LoVo (cell line): ENCODE measurements at places on chromosomes 7 and 10.
A peak's percentile ranks its signal among the peaks of the same experiment; 100 is the strongest.

GRCh38 chr10:11483201-11484148, 128.0 kb downstream of the USP6NL start:
- DNase-seq = no peak

DNA sequence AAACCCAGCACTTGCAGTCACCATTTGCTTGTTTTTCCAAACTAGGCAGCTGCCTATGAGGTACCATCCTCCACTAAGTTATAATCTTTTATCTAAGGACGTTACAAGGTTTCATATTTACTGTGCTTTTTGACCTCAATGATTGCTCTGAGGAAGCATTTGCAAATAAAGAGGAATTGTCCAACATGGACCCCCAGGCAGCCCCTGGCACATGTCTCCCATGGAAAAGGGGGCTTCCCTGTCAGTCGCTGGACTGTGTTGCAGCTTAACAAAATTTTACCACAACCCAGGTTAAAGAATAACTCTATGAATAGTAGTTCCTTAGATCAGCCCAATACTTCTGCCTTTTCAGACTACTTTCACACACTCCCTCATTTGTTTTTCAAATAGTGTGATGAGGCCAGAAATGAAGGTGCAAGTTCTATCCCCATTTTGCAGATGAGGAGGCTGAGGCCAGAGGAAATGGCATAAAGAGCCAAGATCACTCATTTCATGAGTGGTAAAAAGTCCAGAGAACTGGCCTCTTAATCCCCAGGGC, 52.8 kb upstream of the ZPBP start:
- no peak for DNase-seq

DNA sequence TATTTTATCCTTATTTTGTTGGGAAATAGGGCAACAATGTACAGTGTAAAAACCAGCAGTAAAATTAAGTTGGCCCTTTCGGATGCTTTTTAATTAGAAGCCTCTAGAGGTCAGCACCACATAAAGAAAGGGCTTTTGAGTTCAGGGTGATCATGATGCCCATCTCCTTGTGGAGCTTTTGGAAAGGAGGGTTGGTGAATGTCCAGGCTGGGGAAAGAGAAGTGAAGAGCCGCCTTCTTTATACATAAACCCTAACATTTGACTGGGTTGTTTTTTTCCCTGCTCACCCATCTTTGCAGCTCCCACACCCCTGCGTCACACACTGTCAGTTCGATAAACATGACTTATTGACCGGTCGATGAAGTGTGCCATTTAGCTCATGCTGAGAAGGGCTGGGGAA, 29.8 kb downstream of the MTURN start:
- DNase-seq = peak; percentile 47

DNA sequence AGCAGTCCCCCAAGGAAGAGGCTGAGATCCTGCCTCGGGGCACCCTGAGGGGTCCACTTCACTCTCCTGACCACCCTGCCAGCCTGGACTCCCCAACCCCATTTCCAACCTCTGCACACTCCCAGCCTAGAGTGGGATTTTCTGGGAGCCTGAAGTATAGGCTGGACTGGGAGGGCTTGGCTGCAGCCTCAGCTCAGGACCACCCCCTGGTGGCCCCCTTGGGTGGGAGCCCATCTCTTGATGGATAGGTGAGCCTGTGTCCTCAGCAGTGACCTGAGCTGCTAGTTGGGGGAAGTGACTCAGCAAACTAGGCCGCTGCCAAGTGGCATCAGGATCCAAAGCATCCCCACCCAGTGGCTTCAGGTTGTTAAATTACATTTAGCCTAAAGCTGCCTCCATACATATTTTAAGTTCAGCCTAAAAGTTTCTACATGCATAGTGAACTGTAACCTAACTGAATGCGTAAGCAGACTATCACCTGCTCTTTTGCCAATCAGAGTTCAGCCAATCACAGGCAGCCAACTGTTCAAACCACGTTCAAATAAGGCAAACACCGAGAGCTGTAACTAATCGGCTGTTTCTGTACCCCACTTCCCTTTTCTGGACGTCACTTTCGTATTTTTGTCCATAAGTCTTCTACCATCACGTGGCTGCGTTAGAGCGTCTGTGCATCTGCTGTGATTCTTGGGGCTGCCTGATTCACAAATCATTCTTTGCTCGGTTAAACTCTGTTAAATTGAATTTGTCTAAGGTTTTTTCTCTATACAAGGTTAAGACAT, 144.0 kb downstream of the PLPP4 start:
- DNase-seq = no peak

- no peak for DNase-seq
These were observed 3.1 kb upstream of the EVX1 start for GRCh38 chr7:27239387-27240014.

DNA sequence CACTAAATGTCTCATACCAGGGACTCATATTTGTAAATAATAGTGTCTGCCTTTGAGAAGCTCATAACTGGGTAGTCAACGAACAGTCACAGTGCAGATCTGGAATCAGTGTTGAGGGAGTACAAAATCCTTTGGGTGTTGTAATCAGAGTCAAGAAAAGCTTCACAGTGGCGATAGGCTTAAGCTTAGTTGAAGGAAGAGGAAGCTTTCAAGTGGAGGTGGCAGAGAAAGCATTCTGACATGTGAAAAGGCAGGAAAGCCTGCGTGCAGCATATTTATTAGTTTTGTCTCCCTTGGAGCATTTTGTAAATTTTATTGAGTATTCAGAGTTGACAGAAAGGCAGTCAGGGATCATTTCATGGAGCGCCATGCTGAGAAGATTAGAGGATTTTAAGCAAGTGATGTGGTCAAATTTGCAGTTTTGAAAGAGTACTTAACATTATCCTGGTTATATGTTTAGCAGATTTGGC, 104.9 kb downstream of the ADK start:
- DNase-seq = no peak

GRCh38 chr7:82209179-82209747, 234.3 kb downstream of the CACNA2D1 start:
- DNase-seq = no peak

DNA sequence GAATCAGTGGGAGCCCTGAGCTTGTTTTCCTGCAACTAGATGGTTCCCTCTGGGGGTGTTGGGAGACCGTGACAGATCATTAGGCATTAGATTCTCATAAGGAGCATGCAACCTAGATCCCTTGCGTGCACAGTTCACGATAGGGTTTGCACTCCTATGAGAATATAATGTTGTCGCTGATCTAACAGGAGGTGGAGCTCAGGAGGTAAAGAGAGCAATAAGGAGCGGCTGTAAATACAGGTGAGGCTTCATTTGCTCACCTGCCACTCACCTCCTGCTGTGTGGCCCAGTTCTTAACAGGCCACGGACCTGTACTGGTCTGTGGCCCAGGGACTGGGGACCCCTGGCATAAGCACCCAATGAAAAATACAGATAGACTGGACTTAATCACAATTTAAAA, 10.7 kb downstream of the SLC26A3 start:
- DNase-seq = no peak

DNA sequence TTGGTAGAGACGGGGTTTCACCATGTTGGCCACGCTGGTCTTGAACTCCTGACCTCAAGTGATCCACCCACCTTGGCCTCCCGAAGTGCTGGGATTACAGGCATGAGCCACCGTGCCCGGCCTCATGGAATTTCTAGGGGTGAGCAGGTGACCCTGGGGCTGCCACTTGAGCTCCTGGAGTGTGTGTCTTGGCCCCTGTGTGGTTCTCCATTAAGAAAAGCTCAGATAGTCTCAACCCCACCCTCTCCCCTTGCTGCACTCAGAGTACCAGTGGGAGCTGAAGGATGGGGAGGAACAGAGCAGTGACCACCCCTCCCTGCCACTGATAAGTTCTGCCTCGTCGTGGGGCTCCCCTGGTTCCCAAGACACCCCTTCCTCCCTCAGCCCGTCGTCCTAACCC, 45.3 kb downstream of the RCC1L start:
- no peak for DNase-seq

GRCh38 chr10:12177642-12178041, 18.0 kb downstream of the NUDT5 start:
- no peak for DNase-seq

DNA sequence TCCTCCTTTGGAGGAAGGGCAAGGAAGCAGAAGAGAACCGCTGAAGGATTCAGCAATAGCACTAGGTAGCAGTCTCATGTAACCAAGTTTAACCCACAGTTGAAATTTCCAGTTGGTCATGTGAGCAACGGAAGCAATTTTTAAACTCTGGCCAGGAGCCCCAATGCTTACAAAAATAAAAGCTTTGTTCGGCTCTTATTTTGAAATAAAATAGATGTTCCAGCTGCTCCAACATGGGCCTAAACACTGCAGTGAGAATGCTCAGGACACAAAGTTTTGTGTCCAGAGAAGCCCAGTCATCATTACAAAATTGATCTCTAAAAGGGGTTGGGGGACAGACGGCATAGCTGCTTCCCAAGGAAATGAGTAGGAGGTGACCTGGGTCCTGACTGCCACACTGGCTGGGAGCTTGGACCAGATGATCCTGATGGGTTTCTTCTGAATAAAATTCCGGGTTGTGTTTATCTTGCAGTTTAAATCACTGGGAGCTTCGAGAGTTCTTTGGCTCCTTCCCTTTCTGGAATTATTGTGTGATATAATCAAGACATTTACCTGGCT, 452 bp upstream of the TMEM140 start:
- no peak for DNase-seq

- no peak for DNase-seq
These were observed 25.0 kb upstream of the CCAR1 start for GRCh38 chr10:68696018-68696417.

DNA sequence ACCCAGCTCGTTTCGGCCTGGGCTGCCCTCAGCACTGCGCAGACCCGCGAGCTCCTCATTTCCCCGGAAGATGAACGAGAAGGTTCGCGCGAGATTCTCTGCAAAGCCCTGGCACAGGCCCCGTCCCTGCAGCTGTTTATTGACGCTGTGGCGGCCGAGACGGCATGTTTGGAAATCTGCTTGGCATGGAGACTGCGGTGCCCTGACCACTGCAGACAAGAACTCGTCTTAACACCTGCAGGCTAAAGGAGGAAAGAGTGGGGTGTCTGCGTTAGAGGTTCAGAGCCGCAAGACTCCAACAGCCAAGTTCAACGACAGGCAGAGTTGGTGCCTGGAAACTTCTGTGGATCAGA, 125.6 kb downstream of the DNAJB6 start:
- DNase-seq = no peak

DNA sequence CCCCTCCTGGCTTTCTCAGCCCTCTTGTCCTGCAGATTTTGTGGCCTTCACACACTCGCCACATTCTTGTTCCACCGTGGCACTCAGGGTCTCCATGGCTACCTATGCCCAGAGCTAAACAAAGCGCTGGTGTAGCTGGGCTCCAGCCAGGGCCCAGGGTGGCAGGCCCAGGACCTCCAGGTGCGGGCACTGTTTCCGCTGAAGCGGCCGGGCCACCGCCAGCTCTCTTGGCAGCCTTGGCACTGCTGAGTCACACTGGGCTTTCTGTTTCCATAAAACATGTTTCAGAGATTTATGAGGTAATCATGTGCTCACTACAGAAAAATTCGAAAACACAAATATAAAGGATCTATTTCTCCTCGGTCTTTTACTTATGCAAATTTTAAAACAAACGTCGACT, 51.3 kb downstream of the AOC1 start:
- peak; percentile 68 for DNase-seq

DNA sequence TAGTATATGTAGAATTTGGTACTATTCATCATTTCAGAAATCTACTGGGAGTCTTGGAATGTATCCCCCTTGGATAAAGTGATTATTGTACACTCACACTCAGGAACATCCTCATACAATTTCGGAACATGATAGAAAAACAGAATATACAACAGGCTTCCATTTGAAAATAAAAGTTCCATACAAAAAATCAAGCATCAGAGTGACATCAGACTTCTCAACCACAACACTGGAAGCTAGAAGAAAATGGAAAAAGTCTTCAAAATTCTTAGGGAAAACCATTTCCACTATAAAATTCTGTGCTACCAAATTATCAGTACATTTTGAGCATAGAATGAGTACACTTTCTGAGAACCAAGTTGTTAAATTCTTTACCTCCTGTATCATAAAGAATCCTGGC, 8.8 kb downstream of the LYZL1 start:
- no peak for DNase-seq

GRCh38 chr10:2986391-2986801, 81.0 kb upstream of the PFKP start:
- DNase-seq = peak; percentile 12

GRCh38 chr10:132366006-132366405, 31.0 kb upstream of the PWWP2B start:
- DNase-seq = no peak

DNA sequence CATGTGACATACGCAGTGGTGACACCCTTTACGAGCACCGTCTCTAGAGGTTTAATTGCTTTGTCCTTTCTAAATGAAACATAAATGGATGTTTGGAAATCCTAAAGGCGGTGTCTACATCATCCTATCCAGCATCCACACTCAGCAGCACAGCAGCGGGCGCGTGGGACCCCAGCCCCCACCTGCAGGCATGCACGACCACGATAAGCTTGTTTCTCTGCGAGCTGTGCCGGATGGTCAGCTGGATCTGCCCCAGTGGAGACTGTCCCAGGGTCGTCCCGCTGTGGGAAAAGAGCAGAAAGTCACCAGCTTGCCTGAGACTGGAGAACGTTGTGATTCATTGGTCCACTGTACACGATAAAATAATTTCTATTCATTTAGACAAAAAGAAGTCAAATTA, 34.2 kb upstream of the NCAPG2 start:
- DNase-seq = no peak

DNA sequence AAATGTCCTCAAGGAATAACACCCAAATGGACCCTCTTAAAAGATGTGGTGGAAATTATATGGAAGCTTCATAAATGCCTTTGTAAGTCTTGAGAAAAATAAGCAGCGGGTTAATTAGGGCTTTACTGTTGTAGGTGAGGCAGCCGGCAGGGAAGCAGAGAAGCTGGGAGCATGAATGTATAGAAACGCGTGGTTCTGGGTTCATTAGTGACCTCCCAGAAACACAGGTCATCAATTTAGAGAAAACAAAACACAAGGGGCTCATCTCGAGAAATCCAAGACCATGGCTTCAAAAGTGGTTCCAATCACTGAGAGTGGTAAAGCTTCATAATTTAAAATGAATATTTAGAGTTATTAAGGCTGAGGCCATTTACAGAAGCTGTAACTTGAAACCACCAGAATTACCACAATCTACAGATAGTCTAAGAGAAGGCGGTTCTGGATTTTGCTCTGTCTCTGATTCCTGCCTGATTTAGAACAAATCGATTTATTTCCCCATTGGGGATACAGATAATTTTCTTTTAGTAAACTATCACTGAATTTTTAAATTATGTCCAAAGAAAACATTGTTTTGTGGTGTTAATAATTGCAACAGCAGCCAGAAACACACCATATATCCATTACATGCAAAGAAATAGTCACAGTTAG, 20.7 kb downstream of the GARIN1A start:
- DNase-seq = no peak

GRCh38 chr10:93751832-93752231, 5.9 kb upstream of the LGI1 start:
- peak; percentile 9 for DNase-seq

- DNase-seq = no peak
These were observed 220.2 kb upstream of the CELF2 start for GRCh38 chr10:10797513-10797912.

- DNase-seq = no peak
These were observed 33.9 kb downstream of the AKR1C8 start for GRCh38 chr10:5151076-5151475.
